HCT116 (cell line): ENCODE measurements at places on chromosomes 16 and 17.
A peak's percentile ranks its signal among the peaks of the same experiment; 100 is the strongest.

GRCh38 chr16:60199150-60199549 is 1465.0 kb upstream of the GOT2 start:
- DNase-seq: no peak

GRCh38 chr16:3536271-3536731 is 35.5 kb downstream of the CLUAP1 start:
- no peak for DNase-seq

- no peak for DNase-seq
Observed at GRCh38 chr16:88655733-88656281, 5.0 kb upstream of the CYBA start.

DNA sequence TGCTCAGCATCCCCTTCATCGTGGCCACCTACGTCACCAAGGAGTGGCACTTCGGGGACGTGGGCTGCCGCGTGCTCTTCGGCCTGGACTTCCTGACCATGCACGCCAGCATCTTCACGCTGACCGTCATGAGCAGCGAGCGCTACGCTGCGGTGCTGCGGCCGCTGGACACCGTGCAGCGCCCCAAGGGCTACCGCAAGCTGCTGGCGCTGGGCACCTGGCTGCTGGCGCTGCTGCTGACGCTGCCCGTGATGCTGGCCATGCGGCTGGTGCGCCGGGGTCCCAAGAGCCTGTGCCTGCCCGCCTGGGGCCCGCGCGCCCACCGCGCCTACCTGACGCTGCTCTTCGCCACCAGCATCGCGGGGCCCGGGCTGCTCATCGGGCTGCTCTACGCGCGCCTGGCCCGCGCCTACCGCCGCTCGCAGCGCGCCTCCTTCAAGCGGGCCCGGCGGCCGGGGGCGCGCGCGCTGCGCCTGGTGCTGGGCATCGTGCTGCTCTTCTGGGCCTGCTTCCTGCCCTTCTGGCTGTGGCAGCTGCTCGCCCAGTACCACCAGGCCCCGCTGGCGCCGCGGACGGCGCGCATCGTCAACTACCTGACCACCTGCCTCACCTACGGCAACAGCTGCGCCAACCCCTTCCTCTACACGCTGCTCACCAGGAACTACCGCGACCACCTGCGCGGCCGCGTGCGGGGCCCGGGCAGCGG is 3.2 kb downstream of the UTS2R start:
- no peak for DNase-seq

- no peak for DNase-seq
Observed at GRCh38 chr16:63652091-63652490, 1469.8 kb downstream of the CDH11 start.

DNA sequence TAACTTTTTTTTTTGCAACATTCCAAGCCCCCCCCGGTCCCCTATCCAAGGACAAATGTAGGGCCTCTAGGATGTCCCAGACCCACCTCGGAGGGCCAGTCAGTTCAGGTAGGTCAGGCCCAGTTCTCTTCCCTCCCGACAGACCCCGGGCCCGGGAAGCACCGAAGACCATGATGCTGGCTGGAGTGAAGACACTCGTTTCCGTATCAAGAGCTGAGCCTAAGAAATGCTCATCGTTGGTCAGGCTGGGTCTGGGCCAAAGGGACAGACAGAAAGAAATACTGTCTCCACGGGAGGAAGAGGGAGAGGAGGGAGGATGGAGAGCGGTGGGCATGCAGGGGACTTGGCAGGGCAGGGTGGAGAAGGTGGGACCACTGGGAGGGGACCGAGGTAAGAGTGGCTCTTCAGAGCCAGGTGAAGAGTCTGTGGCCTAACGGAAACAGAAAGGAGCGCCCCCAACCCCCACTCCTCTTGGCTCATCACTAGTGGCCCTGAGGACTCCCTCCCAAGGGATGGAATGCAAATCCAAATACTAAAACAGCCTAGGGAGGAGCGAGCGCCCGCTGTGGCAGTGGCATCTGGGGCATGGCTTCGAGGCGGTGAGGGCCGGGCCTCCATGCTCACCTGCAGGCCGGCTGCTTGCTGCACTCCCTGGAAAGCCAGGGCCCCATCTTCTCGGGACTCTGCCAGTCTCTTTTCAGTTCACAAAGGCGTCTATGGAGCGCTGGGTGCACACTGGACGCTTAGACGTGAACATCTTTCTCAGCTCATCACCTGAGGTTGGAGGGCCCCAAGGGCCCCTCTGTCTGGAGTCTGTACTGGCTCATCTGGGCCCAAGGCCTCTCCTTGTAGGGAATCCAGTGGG is 1.7 kb upstream of the ROGDI start:
- DNase-seq: no peak

DNA sequence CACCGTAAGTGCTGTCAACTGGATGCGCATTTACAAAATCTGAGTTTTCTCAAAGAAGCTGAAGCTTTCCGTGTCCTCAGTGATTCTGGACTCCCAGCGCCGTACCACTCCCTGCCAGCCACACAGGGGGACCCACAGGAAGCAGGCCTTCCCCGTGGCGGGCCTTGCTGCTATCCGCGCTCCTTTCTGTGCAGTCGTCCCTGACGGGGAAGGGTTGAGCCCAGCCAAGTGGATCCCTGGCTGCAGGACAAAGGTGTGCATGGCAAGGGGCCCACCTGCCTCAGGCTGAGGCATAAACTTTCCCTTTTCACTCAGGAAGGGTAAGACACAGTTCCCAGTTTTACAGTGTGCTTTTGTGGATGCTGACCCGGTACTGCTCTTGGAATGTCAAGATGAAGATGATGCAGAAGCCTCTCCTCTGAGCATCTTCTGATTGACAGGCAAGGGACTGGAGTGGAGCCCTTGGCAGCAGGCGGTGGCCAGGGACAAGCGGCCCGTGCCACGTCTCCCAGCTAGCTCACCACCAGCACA is 93.0 kb downstream of the ANKRD11 start:
- DNase-seq: no peak

- no peak for DNase-seq
Observed at GRCh38 chr17:45973099-45973780, 25.8 kb upstream of the STH start.

DNA sequence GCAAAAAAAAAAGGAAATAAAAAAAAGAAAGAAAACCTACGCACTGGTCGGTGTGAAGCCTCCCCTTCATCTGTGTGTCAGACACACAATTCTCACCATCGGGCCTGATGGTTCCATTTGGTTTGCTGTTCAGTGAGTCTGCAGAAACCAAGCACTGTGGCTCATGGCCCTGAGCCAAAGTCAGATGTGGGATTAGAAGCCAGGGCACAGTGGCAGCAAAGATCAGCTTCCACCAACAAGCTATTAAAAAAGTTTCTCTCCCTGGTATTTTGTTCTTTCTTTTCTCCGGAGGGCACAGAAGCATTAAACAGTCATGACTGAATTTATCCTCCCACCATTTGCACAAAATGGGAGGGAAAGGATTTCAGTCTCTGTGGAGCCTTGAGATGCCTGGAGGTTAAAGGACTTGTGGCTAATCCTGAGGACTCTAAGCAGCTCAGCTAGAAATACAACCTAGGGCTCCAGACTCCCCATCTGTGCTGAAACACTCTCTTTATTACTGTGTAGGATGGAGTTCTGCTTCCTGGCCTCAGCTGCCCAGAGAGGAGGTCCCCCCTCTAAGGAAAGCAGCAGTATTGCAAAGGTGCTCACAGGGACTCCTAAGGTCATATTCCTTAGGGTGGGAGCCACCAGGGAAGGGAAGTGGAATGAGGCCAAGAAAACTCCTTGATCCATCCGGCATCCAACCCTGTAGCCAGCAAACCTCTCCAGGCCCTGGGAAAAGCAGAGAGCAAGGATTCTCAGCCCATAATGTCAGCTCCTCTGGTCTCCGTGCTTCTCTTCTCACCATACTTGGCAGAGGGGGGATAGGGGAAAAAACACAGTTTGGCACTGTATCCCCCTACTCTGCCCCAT is 28.2 kb downstream of the SLC39A11 start:
- DNase-seq: no peak

DNA sequence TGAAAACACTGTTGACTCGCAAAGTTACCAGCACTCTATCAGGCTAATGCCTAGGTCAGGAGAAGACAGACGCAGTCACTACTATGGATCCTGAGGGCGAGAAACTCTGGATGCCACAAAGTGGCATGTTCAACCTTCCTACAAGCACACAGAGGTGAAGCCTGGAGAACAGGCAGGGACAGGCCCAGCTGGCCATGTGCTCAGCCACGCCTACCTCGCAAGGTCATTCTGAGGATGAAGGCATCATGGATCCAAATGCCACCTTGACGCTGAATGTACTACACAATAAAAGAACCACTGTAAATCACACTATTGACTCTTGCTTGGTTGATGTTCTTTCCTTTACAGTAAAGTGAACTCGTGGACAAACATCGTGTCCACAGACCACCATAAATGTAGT is 85.8 kb downstream of the ANKRD11 start:
- no peak for DNase-seq

- no peak for DNase-seq
Observed at GRCh38 chr16:71794018-71794417, 14.6 kb downstream of the AP1G1 start.

GRCh38 chr17:40538936-40539705 is 26.2 kb downstream of the CCR7 start:
- no peak for DNase-seq

DNA sequence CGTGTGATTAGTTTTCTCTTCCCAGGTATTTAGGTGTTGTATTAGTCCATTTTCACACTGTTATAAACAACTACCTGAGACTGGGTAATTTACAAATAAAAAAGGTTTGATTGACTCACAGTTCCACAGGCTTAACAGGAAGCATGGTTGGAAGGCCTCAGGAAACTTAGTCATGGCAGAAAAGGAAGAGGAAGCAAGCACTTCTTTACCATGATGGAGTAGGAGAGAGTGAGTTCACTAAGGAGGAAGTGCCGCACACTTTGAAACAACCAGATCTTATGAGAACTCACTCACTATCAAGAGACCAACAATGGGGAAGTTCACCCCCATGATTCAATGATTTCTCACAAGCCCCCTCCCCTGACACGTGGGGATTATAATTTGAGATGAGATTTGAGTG is 1343.7 kb upstream of the GOT2 start:
- no peak for DNase-seq

DNA sequence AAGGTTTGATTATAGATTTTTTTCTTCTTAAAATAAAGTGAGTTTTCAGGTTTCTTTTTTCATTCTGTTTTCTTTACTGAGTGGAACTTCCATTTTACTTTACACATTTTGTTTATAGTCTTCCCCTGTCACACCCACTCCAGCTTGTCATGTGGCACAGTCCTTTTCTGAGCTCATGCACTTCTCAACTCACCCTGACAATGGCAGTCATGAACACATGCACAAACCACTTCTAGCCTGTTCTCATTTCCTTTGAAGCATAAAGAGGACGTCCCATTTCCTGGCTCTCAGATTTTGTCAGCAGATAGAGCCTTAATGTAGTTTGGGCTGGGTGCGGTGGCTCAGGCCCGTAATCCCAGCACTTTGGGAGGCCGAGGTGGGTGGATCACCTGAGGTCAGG is 168.0 kb downstream of the AHSP start:
- DNase-seq: no peak

DNA sequence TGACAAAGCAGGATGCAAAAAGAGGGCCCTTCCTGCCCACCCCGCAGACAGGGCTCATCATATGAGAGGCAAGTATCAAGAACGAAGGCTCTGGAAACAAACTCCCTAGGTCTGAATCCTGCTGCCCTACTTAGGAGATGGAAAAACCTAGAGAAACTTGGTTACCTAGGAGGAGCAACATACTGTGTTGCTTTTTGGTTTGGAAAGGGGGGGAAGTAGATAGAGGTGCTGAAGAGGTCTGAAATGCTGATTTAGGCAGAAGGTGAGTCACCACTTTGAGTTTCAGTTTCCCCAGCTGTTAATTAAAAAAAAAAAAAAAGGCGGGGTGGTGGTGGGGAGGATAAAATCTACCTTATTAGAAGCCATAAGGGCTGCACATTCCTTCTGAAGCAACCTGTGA is 1.5 kb downstream of the N4BP1 start:
- DNase-seq: no peak

- no peak for DNase-seq
Observed at GRCh38 chr16:83054283-83054682, 427.5 kb downstream of the CDH13 start.

DNA sequence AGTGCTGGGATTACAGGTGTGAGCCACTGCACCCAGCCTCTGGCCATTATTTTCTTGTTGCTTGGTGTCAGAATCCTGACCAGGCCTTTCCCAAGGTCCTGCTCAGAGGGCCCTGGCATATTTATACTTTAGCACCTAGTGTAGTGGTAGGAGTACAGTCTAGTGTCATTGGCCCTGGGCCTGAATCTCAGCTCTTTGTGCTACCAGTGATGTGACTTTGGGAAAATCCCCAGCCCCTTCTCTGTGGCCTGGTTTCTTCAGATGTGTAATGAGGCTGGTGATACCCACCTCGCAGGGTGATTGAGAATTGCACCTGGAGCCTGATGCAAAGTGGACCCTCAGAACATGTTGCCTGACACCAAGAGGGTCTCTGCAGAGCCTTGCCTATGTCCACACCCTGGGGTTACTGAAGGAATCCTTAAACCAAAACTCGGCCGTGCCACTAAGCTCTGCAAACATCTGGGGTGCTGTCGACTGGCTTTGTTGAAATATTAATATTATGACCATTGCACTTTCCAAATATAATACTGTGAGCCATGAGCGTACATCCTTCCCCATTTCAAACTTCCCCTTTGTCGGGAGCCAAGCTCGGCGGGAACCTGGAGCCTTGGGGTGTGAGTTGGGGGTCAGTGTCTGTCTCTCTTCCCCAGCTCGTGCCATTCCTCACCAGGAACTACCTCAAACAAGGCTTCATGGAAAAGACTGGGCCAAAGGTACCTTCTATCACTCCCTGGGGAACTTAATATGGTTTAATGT is 18.0 kb upstream of the RNF135 start:
- no peak for DNase-seq

DNA sequence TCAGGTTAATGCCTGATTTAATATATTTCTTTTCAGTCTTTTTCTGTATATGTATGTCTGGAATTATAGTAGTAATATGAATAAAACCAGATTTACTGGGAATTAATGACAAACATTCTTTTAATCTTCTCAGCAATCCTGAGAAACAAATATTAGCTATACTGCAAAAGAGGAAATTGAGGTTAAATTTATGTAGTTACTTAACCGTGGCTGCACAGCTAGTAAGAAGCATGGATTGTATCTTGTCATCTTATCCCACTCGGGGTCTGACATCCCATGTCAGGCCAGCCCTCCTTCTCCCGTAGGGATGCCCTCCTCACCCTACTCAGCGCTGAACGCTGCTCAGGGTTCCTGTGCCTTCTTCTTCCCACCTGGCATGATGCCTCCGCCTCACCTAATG is 143.0 kb downstream of the FTO start:
- no peak for DNase-seq

GRCh38 chr16:30397776-30398660 is 2.8 kb downstream of the ZNF48 start:
- DNase-seq: no peak

DNA sequence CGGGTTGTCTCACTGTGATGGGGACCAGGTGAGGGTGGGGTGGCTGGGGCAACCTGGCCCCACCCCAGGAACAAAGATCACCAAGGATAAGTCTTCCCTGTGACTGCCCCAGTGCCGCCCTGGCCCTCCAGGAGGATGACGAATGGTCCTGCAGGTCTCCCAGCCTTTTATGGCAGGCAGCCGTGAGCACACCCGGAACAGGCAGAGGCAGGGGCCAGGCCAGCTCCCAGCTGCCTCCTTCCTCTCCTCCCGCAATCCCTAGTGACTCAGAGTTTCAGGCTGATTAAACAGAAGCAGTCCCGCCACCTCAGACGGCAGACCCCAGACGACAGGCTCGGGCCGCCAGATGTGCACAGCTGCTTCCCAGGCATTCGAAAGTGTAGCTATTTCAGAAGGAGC is 13.3 kb downstream of the JUP start:
- DNase-seq: peak; percentile 79
